ENCODE measurements at places on chromosomes 1 and 21.

GRCh38 chr1:29730623-29731022 lies 494.3 kb downstream of the PTPRU start:
- DNase-seq = no peak

DNA sequence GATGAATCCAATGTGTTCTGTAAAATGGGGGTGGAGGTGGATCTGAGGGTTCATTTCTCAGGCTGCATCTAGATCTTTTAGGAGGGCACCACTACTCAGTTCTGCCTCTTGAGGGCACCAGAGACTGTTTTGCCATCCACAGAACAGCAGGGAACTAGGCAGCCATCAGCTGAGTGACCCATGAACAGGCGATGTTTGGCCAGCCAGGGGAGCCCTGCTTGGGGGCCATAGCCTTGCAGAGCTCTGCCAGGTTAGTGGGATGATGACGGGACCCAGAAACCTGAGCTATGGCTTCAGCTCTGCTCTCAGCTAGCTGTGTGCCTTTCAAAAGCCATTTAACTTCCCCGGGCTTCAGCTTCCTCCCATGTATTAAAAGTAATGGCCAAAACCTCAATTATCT lies 13.4 kb upstream of the NOS1AP start:
- DNase-seq = no peak

GRCh38 chr1:36350659-36351226 lies 27.3 kb upstream of the EVA1B start:
- DNase-seq = no peak

- DNase-seq = no peak
Observed at GRCh38 chr1:7811476-7811875, 27.4 kb downstream of the PER3 start.

DNA sequence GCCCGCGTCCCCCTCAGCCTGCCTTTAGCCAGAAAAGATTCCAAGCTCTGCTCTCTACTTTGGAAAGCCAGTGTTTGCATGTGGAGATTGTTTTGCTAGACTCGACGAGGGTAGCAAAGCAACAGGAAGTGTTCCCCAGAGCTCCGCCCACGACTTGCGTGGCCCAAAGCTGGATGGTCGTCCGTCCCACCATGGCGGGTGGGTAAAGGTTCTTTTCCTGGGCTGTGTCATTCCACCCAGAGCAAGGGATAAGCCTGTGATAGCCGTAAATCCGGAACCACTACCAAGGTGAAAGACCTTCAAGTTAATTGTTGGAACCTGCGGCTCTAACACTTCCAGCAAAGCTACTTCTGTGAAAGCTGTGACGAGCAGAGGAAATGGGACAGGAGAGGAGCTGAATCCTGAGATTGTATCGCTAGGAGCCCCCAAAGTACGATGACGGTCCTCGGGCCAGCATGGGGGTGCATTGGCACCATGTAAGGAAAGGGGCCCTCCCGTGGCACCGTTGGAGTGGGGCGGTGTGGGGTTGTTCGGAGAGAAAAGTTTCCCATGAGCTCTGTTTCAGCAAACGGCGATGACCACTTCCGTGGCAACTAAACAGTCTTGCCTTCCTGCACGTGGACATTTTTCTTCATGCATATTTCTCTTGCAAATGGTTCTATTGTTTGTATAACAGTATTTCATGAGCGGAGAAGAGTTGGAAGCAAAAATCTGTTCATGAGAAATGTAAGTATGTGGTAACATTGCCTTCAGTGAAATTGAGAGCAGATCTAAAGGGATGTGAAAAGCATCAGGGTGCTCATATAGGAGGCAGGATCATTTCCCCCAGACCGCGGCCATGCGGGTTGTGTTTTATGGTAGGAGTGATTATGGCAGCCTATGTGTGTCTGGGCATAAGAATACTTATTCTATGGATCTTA lies 8.4 kb downstream of the MX2 start:
- DNase-seq = no peak

GRCh38 chr1:49013079-49013478 lies 236.4 kb upstream of the BEND5 start:
- no peak for DNase-seq

- no peak for DNase-seq
Observed at GRCh38 chr1:7648761-7649384, 122.2 kb upstream of the VAMP3 start.

DNA sequence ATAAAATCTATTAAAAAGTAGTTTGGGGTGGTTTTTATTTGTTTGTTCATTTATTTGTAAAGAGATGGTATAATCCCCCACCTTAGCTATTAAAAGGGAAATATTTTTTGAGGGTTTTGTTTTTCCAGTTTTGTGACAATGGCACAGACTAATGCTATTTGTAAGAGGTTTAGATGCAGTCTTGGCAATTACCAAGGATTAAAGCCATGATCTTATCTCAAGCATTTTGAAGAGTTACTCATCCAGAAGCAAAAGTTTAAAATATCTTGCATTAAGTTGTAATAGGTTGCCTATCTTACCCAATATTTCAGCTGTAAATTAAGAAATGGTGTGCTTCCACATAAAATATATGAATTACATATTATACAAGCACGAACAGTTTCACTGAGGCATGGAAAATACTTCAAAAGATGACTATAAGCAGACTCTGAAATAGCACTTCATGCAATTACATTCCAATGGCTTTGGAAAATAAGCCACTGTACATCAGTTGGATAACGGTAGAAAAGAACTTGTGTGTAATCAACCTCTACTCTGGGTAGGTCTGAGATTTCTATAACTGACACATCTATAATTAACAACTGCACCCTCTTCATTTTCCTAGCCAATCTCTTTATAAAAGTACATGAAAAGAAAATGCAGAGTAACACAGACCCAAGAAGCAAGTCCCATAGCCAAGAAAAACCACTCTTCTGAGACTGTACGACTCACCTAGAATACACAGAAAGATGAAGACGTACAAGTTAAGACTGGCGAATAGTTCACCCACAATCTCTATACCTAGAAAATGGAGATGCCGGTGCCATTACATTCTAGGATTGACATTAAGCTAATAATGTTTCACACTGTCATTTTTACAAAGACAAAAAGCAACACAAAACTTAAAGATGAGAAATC lies 95.2 kb downstream of the PTPN14 start:
- DNase-seq = no peak

GRCh38 chr1:227396539-227397353 lies 78.5 kb upstream of the CDC42BPA start:
- DNase-seq = no peak

- DNase-seq = no peak
Observed at GRCh38 chr1:22592919-22593790, 29.9 kb downstream of the EPHA8 start.

Data from left renal pelvis (tissue), 4 donors.